ENCODE measurements at places on chromosomes 3 and 15.

- DNase-seq, result no peak
Observed at GRCh38 chr3:134315286-134316106, 58.8 kb downstream of the AMOTL2 start.

- DNase-seq, result no peak
Observed at GRCh38 chr3:74328435-74328834, 286.0 kb downstream of the CNTN3 start.

DNA sequence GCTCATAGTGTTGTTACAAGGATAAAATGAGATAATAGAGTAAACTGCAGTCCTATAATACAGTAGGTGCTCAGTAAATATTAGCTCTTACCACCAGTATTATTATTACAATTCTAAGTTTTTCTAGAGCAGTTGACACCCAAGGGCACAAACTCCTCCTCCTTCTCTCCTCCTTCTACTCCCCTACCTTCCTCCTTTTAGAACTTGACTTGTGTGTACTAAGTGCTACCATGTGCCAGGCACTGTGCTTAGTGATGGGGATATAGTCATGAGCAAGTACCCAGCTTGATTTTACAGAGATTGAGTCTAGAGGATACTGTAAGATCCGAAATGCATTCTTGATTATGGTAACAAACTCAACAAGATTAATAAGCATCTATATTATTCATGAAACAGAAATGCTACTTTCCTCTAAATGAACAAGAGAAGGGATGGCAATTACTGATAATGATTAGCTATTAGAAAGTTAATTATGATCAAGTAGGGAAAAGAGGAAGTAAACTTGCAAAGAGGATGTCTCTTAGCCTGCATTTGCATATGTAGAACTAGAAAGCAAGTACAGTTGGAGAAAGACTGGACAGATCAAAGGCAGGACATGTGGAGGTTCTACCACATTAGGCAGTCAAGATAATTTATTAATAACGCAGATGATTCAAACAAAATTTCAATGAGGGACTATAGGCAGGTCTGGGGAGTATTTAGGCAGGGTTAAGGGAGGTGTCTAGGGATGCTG is 72.3 kb downstream of the CLDN11 start:
- no peak for DNase-seq

GRCh38 chr15:71532994-71533393 is 277.4 kb upstream of the NR2E3 start:
- DNase-seq, result no peak

DNA sequence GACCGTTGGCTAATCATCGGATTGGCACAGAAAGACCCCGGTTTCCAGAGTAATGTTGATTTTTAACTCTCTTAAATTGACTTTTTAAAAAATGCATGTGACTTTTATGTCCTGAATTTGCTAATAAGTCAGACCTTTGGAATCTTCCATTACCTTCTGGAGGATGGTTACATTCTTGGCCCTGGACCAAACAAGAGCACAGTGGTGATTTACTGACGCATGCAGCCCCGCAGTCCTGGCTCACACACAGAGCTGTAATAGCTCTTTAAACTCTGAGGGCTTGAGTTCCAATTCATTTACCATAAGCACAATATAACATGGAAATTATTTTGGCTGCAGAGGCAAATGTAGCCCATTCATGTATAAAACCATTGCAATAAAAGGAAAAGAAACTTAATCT is 25.1 kb downstream of the SOX14 start:
- no peak for DNase-seq

- no peak for DNase-seq
Observed at GRCh38 chr3:98333989-98334606, 19.6 kb upstream of the OR5K4 start.

DNA sequence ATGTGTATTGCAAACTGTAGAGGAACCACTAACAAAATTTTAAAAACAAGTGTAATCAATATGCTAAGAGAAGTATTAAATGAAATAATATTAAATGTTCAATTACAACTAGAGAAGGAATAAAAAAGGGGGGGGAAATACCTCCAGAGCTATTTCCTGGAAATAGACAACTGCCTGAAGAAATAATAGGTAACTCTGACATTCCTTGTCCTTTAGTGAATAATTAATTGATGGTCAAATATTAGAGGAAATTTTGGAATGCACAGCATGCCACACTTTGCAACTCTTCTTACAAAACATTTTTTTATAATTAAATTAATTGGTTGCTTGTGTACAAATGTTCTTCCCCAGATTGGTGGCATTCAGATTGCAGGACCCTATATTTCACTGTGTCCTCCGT is 342.6 kb upstream of the COL8A1 start:
- no peak for DNase-seq

DNA sequence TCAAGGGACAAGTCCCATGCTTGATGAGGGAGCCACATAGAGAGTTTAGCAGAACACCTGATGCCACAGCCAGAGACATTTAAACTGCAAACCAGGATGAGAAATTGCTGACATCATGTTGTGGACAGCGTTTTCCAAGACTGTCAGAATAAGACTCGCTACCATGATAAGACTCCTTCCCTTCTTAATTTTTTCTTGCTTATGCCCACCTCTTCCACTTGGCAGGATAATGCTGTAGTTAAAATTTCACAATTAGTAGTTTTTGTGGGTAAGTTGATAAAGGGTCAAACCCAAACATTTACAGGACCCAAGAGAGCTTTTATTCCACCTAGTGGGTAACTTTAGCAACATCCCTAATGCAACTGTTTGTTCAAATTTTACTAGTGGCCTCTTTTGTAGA is 3.0 kb upstream of the PIAS1 start:
- DNase-seq, result no peak

- DNase-seq, result no peak
Observed at GRCh38 chr3:128824132-128824850, 55.1 kb upstream of the ACAD9 start.

DNA sequence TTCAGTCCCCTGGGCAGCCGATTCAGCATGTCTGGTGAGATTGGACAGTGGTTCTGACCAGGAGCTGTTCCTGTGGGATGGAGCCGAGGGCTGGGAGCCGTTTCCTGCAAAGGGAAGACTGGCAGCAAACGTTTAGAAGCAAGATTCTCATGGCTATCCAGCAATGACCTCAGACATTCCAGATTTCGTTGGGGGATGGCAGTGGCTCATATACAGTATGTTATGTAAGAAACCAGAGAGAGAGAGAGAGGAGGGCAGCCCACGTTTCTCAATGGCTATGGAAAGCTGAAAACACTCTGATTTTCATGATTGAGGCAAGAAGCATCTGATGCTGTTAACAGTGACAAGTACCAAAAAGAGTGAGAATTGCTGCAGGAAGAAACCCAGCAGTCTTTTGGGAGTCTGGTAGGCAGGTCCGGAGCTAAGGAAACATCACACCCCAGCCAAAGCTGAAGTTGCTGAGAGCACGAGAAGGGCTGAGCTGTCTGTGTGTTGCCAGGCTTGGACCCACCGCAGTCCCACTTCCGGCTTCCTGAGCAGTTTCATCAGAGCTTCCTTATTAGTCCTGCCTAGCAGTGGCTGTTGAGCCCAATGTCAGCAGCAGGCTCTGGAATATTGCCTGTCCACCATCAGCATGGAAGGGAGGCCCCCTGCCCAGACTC is 25.6 kb upstream of the VPS8 start:
- no peak for DNase-seq

DNA sequence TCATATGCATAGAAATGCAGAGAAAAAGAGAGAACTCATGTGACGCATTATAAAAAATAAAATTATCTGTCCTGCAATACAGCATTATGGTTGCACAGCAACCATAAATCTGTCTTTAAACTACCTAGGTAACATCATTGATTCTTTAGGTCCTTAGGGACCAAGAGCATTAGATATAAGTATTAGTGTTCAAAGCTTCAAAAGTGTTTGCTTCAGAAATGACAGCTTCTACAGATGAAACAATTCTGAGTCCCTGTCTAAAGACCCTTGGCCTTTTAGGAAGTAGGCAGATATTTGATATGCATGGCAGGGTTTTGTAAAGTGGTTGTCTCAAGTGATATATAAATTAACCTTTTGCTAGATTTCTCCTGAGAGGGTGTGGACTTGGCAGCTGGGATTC is 454.2 kb downstream of the GBE1 start:
- no peak for DNase-seq

DNA sequence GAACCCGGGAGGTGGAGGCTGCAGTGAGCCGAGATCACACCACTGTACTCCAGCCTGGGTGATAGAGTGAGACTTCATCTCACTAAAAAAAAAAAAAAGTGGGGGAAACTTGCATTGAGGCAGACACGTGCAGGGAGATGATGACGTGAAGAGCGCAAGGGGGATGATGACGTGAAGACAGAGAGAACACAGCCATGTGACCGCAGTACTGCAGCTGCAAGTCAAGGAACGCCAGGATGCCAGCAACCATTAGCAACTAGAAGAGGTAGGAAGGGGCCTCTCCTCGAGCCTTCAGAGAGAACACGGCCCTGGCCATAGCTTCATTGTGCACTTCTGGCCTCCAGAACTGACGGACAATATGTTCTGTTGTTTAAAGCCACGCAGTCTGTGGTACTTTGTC is 28.3 kb downstream of the RFT1 start:
- DNase-seq, result no peak
